ENCODE measurements at places on chromosomes 3 and 15.

GRCh38 chr3:52431459-52432223 is 13.3 kb downstream of the SEMA3G start:
- DNase-seq: peak; percentile 60

- DNase-seq: no peak
Measured at GRCh38 chr3:182023843-182024242, 312.1 kb downstream of the SOX2 start.

DNA sequence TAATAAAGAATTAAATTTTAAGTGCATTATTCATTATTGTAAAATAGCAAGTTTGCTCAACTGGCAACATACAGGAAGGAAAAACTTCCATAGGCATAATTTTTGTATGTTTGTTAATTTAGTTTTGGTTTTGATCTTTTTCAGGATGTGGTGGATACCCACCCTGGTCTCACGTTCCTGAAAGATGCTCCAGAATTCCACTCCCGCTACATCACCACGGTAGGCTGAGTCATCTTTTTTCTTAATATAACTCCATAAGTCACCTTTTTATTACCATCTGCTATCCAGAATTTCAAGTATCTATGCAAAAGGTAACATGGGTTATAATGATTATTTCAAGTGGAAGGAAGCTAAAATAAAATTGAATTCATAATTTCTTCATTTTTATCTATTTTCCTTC is 104.8 kb downstream of the PPP2R3A start:
- no peak for DNase-seq

- no peak for DNase-seq
Measured at GRCh38 chr3:175077216-175077615, 218.1 kb downstream of the NAALADL2 start.

- no peak for DNase-seq
Measured at GRCh38 chr3:15071699-15072098, 6.6 kb upstream of the MRPS25 start.

DNA sequence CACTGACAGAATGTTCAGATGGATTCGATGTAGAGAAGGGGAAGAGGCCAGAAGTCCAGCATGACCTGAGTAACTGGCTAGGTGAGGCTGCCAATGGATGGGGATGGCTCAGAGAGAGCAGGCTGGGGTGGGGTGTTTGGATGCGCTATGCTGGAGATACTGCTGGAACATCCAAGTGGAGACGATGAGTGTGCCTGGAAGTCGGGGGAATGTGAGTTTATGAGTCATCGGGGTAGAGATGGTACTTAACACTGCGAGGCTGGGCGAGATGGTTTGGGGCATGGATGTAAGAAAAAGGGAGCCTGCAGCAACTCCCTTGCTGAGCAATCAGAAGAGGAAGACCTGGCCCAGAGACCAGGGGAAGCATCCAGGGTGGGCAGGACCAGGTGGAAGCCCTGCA is 180.7 kb downstream of the SLCO3A1 start:
- no peak for DNase-seq

DNA sequence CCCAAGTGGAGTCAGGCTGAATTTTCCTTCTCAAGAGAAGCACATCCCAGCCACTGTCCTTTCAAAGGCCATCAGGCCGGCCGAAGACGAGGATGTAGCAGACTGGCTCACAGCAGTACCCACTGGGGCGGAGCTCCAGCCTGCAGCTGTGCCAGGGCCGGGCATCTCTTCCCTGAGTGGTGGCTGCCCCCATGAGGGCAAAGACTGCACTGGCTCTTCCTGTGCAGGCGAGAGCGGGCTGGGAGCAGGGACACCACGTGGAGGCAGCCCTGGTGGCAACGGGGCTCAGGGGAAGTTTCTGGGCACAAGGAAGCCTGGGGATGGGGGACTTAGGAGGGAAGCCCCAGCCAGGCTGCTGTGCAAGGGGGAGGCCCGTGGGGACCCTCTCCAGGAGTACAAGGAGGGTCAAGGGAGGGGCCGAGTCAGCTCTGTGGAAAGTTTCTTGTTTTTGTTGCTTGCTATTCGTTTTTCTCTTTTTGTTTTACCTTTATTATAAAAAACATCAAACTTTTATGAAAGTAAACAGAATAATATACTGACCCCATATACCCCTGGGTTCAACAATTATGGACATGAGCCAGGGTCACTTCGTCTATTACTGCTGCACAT is 66.1 kb downstream of the RPN1 start:
- peak; percentile 92 for DNase-seq

DNA sequence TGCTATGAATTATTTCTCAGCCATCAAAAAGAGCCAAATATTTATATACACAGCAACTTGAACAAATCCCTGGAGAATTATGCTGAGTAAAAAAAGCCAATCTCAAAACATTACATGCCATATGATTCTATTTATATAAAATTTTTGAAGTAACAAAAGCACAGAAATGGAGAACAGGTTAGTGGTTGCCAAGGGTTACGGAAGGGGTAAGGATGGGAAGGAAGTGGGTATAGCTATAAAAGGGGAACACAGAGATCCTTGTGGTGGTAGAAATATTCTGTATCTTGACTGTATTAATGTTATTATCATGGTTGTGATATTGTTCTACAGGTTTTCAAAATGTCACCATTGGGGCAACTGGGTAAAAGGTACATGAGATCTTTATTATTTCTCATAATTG is 62.3 kb upstream of the ASB14 start:
- DNase-seq: no peak

- DNase-seq: peak; percentile 78
Measured at GRCh38 chr15:75070674-75071073, 47.3 kb downstream of the PPCDC start.

DNA sequence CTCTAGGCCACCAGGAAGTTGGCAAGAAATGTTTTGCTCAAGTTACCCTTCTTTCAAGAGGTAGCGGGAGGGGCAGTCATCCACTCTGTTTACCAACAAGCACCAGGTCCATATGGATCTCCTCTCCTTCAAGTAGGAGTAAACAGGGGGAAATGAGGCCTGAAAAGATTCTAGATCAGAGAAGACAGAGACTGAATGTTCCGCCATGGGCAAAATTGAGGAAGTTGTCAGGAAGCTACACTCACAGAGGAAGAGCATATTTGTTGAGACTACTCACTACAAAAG is 81.6 kb downstream of the KLF15 start:
- no peak for DNase-seq

- DNase-seq: no peak
Measured at GRCh38 chr15:97482521-97482920, 478.0 kb upstream of the ARRDC4 start.

DNA sequence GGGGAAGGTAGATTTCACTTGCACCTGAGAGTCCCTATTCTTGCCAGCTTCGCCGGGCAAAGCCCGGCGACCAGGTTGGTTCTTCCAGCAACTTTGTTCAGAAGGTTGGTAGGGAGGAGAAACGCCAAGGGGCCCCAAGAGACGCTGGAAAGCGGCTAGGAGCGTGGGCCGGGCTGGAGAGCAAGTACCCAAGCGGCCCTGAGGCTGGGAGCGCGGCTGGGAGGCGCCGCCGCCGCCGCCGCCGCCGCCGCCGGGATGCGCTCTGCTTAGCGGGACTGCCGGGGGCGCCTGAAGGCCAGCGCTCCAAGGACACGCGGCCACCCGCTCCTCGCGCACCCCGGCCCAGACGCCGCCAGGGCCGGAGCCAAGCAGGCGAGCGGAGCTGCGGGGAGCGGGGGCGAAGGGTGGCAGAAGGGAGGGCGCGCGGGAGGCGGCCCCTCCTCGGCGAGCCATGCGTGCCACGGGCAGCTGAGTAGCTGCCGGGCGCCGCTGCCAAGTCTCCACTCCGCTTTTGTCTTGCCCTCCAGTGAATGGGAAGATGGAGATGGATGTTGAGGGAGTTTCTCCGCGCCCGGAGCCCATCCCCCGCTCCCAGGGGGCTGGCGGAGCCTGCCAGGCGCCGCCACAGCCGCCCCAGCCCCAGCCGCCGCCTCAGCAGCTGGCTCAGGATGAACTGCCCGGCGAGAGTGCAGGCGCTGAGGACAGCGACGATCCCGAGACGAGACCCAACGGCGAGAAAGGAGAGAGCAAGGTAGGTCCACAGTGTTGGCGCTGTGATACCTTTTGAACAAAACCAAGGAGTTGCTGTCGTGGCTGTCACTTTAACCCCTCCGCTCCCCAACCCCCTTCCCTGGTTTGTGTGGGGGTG is 227.4 kb upstream of the AZI2 start:
- DNase-seq: no peak

- no peak for DNase-seq
Measured at GRCh38 chr3:115375362-115375761, 228.3 kb upstream of the ZBTB20 start.

All from mesenteric fat pad (tissue), 1 donor.